Dermis lymphatic vessel endothelial cell (primary cell): ENCODE measurements at places on chromosomes 2 and 18. TPM values are rescaled to one million over a fixed set of nuclear protein-coding genes. Genes with fewer than 3 reads are reported as not detected.

The WDFY1 gene
- 91.8 and 95.7 TPM in 2 replicates for total RNA-seq

The LRRC30 gene
- not detected in 2 replicates for total RNA-seq

The BMP10 gene
- total RNA-seq, result not detected in 2 replicates

The TNS1 gene
- 33.3 and 41.8 TPM in 2 replicates for total RNA-seq

The C2orf76 gene
- total RNA-seq, result 12.3 and 14.5 TPM in 2 replicates

The GAL3ST2 gene
- total RNA-seq, result not detected in 2 replicates

The C2orf80 gene
- total RNA-seq, result not detected in 2 replicates

The ZNF516 gene
- total RNA-seq, result 10.3 and 11.3 TPM in 2 replicates

The SERPINB2 gene
- total RNA-seq, result not detected in 2 replicates

The UGT1A5 gene
- total RNA-seq, result not detected in 2 replicates
